ENCODE measurements at places on chromosomes 16 and 17.

DNA sequence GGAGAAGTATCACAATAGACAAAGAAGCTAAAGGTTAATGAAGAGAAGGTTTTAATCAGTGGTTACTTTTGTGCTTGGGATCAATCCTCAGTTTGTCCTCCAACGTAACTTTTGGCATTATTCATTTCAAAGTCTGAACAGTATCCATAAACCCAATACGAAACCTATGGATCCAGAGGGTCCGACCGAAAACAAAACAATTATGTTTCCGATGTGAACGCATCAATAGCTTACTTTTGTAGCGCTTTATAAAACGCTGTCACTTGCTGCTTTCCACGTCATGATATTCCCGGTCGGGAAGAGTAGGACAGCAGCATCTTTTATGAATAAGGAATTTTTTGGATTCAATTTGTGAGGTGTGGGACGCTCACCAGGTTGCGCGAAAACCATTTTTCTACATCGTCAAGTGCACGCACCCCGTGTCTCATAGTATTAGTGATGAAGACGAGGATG lies 383.8 kb downstream of the ZFHX3 start:
- no peak for DNase-seq

- no peak for DNase-seq
These were observed 541 bp downstream of the ZNF18 start for GRCh38 chr17:11996722-11997146.

DNA sequence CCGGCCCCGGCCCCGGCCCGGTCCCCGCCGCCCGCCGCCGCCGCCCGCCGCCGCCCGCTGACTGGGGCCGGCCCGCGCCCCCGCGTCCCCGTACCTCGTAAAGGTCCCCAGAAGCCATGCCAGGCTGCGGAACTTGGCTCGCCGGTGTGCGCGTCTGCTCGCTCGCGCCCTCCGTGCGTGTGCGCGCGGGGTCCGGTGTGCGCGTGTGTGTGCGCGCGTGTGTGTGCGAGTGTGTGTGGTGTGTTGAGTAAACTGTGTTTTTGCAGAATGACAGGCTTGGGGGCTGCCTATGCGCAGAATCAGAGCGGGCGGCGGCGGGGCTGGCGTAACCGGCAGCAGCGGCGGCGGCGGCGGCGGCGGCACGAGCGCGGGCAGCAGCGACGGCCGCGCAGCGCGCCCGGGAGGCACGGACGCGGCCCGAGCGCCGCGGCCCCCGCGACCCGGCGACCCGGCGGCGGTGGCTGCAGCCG lies 307 bp downstream of the CDYL2 start:
- no peak for DNase-seq

- no peak for DNase-seq
These were observed 96.4 kb downstream of the MSI2 start for GRCh38 chr17:57352665-57353175.

- DNase-seq, result no peak
These were observed 6.8 kb downstream of the ZNF267 start for GRCh38 chr16:31880322-31880979.

DNA sequence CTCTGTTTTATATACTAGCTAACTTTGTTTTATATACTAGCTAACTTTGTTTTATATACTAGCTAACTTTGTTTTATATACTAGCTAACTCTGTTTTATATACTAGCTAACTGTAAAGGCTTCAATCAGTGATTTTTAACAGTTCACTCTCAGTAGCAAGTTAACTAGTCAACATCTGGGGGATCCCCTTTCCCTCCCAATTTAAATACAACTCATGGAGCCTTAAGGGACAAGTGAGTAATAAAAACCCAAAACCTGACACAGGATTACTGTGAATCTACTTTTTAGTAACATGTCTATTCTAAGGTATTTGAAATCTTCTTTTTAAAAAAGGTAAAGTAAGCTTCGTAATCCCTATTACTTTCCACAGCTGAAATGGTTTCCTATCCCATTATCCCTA lies 32.2 kb downstream of the FAM222B start:
- no peak for DNase-seq

GRCh38 chr17:35907691-35908090 lies 22.9 kb downstream of the RDM1 start:
- DNase-seq, result no peak

DNA sequence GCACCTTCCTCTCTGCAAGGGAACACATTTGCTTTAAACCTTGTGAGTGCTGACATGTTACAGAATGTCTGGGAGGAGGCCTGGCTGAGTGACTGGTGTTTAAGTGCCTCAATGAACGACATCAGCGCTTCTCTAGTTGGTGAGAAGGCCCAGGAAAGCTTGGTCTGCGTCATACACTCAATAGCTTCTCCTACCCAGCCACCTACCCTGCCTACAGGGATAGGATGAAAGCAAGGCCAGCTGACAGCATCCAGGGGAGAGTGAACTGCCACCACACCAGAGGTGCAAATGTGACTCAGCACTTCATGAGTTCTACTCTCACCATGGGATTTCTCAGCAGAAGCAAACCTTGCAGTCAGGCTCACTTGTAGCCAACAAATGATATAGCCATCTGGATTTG lies 31.7 kb upstream of the CFAP20 start:
- no peak for DNase-seq

GRCh38 chr17:72164158-72164739 lies 43.4 kb downstream of the SOX9 start:
- DNase-seq, result no peak

DNA sequence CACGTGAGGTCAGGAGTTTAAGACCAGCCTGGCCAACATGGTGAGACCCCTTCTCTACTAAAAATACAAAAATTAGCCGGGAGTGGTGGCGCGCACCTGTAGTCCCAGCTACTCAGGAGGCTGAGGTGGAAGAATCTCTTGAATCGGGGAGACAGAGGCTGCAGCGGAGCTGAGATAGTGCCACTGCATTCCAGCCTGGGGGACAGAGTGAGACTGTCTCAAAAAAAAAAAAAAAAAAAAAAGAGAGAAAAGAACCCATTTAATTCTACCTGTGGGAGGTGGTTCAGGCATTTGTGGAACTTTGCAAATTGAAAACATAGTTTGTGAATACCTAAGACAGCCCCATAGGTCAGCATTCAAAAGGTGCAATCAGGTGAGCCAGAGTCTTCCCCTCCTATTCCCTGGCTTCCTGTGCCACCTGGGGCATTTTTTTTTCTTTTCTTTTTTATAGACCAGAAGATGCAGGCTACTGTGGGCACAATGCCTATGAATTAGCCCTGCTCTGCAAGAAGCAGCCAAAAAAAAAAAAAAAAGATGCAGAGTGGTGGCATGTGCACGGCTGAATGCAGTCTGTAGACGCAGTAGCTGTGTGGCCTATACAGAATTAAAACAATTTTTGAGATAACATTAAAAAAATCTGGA lies 9.1 kb upstream of the SOCS3 start:
- DNase-seq, result no peak

- DNase-seq, result no peak
These were observed 105.4 kb downstream of the YPEL2 start for GRCh38 chr17:59436900-59437299.

DNA sequence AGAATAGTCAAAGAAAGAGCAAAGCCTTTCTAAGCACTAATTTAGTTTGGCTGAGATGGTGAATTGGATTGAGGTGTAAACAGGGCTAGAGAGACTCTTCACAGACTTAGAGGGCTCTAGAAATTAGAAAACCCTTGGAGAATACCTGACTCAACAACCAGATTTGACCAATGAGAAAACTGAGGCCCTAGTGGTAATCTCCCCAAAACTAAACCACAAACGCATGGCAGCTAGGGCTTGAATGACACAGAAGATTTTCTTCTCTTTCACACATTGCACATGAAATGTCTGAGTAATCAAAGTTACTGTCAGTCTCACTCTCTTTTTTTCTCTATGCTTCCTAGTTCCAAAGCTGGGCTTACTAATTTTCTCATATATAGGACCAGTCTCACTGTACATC lies 314.5 kb upstream of the KCNJ16 start:
- DNase-seq, result no peak

- no peak for DNase-seq
These were observed 2.5 kb upstream of the MRPS23 start for GRCh38 chr17:57852092-57852954.

Measured in natural killer cell treated with Interleukin-12 subunit alpha and Interleukin-12 subunit beta and Interleukin-15 and Interleukin-18, amount 100 ng/mL, for 72 hours (primary cell).